CD4-positive, alpha-beta T cell treated with Interferon alpha-2 for 1 hour (primary cell): ENCODE measurements at places on chromosomes 5 and 9.

DNA sequence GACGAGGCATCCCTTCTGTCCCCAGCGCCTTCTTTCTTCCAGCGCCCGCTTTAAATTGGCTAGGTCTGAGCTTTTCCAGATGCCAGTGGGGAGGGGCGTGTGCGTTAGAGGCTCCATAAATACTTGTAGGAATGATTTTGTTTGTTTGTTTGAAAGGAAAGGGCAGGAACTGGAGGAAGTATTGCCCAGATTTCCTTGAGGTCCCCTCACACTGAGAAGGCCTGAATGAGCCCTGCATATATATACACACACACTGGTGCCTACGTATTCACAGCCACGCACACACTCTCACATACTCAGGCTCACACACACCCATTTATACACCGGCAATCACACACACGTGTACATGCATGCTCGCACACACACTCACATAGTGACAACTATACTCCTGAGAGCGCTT is 1.0 kb upstream of the SLIT3 start:
- DNase-seq, result no peak

- no peak for DNase-seq
These were observed 185.6 kb downstream of the EFNA5 start for GRCh38 chr5:107485184-107485583.

- DNase-seq, result peak; percentile 92
These were observed at the start of gene NR3C1 for GRCh38 chr5:143403593-143404415. Gene NR3C1, minus strand, starts transcription at chr5:143403686. Its CDS starts 2,847 bp downstream, at chr5:143400839.

- DNase-seq, result no peak
These were observed 436.1 kb upstream of the ADAMTS16 start for GRCh38 chr5:4703931-4704458.

DNA sequence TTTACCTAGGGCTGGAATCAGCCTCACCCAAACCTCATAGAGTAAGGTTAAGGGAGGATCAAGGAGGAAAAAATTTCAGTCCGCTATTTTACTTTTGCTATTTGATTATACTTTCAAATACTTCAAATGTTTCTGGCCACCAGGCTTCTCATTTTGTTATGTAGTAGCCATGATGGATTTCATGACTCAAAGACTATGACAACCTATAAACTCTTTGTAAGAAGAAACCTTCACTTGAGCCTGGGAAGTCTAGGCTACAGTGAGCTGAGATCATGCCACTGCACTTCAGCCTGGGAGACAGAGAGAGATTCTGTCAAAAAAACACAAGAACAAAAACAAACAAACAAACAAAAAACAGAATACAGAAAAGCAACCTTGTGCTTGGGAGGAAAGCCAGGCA is 293.6 kb upstream of the TNC start:
- DNase-seq, result no peak

GRCh38 chr5:132220491-132220890 is 7.2 kb downstream of the P4HA2 start:
- DNase-seq, result no peak

- DNase-seq, result no peak
These were observed 3.8 kb upstream of the PRKAA1 start for GRCh38 chr5:40801771-40802562.

DNA sequence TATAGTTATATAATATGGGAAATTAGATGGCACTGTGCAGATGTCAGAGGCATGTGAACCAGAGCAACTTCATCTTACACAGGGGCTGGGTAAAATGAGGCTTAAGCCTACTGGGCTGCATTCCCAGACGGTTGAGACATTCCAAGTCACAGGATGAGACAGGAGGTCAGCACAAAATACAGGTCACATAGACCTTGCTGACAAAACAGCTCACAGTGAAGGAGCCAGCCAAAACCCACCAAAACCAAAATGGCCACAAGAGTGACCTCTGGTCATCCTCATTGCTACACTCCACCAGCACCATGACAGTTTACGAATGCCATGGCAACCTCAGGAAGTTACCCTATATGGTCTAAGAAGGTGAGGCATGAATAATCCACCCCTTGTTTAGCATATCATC is 479.4 kb downstream of the TLR4 start:
- no peak for DNase-seq

DNA sequence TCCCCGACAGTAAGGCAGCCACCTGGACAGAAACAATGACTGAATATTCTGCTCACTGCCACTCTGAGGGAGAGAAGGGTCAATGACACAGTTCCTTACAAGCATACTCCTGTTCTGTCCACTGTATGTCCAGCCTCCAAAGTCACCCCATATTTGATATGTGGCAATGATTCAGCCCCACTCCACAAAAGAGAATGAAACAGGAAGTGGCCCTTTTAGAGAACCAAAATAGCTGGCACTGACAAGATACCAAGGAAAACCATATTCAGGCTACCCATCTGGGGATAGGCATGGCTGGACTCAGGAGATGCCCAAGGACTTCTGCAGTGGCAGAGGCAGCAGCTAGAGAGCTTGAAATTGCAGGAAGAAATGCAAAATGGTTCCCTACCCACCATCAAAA is 12.8 kb upstream of the GFRA3 start:
- DNase-seq, result no peak

GRCh38 chr5:38431242-38431853 is 125.1 kb downstream of the LIFR start:
- no peak for DNase-seq

DNA sequence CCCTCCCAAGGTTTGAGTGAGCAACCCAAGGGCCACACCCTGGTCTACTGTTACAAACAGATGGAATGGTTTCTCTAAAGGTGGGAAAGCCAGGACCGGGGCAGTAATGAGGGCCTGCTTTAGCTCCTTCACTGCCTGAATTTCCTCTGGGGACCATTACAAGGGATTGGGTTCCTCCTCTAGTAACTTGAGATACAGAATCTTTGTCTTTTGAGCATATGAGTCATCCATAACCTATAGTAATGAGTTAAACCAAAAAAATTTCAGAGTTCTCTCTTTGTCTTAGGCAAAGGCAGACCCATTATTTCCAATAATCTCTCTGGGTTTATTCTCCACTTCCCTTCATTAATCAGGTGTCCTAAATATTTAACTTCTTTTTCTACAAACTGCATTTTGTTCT is 618.8 kb downstream of the HINT1 start:
- no peak for DNase-seq

- no peak for DNase-seq
These were observed 189.5 kb downstream of the ADAMTS6 start for GRCh38 chr5:65292196-65292595.
